ENCODE measurements at places on chromosomes 12 and 14.

DNA sequence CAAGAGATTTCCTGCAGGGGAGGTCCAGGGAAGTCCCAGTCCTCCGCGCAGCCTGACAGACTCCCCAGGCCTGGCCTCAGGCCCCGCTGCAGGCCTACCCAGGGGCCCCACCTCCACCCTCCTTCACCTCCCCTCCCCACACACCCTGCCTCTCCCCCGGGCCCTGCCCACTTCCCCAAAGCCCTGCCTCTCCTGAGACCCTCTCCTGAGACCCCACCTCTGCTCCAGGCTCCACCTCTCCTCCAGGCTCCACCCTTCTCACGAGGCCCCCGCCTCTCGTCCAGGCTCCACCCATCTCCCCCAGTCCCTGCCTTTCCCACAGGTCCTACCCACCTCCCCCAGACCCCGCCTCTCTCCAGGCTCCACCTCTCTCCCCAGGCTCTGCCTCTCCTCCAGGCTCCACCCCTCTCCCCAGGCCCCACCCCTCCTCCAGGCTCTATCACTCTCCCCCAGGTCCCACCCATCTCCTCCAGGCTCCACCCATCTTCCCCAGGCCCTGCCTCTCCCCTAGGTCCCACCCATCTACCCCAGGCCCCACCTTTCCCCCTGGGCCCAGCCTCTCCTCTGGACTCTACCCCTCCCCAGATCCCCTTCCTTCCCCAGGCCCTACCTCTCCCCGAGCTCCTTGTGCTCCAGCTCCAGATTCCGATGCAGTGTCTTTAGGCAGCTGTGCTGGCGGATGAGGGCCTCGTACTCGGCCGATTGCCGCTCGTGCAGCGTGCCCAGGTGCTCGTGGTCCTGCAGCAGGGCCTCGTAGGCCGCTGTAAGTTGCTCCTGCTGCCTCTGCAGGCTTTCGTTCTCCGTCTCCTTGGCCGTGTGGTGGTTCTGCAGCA is 58.8 kb upstream of the GPR68 start:
- DNase-seq = peak; percentile 80

GRCh38 chr14:76918782-76919394 is 92.7 kb downstream of the LRRC74A start:
- DNase-seq = no peak

DNA sequence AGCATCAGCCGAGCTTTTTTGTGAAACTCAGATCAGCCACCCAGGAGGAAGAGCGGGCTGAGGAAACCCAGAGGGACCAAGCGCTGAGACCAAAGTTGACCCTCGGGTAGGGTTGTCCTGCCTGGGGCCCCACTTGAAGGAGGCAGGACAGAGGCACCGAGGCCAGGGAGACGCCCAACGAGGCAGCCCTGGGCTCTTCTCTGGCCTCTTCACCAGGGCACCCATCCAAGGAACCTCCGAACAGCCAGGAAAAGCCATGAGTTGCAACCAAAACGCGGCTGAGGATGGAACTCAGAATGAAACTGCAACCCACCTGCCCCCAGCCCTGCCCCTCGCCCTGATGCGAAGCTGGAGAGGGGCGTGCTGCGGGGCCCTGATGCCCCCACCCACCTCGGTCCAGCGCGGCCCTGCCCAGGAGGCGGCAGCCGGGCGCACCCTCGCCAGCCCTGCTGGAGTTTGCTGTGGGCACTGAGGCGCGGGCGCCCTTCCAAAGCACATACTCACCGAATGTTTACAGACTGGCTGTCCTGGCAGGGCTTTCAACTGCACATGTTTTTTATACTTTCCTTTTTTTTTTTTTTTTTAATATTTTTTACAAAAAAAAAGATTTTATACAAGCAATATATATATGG is 41.9 kb downstream of the JDP2 start:
- DNase-seq = no peak

DNA sequence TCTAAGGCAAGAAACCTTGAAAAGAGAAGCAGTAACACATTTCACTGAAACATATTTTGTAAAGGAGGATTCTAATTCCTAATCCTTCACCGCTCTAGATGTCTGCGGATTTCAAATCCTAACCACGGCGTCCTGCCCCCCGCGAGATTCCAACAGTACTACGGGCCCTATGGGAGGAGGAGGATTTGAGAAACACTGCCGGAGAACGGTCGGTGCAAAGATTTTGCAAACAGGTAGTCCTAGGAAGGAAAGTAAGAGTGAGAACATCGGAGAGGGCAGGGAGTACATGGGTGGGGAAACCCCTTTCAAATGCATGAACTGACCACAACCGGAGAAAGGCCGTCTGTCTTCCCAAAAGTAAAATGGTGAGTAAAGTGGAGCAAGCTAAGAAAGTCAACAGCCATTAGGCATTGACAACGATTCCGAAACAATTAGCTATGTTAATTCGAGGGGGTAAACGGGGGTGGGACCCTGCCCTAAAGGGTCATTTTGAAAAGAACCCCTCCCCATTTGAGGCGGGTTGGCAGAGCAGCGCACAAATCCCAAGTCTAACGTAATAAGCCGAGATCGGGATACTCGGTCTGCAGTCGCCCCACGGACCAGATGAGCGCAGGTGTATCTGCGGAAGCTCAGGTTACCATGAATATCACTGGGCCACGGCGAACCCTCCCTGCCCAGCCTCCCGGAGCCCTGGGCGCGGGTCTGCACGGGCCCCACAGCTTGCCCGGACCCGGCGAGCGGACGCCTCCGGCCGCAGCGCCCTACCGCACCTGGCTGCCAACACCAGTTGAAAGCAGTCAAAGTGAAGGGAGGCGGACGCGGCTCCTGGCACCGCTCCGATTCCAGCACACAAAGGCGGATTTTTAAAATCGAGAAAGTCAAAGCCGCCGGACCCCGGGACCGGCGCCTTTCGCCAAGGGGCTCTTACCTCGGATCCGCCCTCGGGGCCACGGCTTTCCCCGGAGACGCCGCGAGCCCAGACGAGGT is 662 bp downstream of the EPS8 start:
- peak; percentile 13 for DNase-seq

DNA sequence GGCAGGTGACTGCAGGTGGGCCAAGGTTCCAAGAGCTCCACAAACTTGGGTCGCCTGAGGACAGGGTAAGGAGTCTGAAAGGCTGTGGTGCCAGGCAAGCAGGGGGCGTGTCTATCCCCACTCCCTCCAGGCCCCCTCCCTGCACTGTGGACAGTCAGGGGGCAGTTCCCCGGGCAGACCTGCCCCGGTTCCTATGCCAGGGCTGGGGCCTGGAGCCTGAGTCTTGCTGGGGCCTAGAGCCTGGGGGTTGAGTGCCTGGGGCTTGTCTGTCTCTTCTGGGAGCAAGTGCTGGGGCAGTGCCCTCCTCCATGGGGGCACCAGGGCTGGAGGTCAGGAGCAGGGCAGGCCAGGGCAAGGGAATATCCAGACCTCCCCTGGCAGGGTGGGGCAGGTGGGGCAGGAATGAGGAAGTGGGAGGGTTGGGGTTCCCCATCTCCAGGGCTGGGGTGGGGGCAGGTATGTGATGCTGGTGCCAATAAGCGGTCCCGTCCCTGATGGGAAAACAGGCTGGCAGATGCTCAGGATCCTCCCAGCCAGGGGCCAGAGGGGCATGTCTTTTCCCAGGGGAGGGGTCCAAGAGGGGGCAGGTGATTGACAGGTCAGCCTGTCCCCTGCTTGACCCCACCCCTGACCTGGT is 11.9 kb upstream of the TNFAIP2 start:
- DNase-seq = no peak

GRCh38 chr12:65168681-65169319 is 583 bp upstream of the LEMD3 start:
- DNase-seq = no peak

DNA sequence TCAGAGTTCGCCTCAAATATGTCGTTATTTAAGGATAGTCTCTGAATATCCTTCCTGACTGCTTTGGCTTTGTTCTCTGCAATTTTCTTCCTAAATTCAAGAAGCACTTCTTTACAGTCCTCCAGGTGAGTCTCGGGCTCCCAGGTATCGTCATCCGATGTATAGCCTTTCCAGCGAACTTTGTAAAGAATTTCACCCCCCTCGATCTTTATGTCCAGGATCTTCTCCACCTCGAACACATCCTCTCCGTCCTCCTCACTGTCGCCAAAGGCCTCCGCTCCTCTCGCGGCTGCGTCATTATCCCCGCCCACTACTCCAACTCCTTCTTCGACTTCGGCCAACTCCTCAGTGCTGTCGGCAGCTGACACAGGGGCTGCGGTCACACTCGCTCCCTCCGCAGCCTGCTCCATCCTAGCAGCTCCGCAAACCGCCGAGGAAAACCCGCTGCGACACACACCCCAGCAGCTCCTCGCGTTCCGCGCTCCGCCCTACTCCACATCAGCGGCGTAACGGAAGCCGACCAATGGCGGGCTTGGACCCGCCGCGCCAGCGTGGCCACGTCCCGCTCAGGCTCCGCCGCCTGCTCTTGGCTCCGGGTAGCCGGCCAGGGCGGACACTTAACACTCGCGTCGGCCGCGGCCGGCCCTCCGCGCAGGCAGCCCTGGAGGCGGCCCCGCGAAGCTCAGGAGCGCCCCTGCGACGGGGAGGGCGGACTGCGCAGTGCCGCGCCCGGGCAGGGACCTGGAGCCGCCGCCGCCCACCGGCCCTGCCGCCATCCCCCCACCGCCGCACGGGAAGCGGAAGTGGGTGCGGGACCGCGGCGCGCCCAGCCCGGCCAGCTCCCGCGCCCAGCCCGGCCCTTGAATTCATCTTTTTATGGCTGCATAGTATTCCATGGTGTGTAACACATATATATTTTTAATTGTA is 4.1 kb downstream of the CD163L1 start:
- DNase-seq = no peak

- DNase-seq = no peak
Measured at GRCh38 chr12:78952552-78952929, 88.0 kb downstream of the SYT1 start.

- no peak for DNase-seq
Measured at GRCh38 chr14:23696701-23697239, 60.6 kb downstream of the DHRS2 start.

DNA sequence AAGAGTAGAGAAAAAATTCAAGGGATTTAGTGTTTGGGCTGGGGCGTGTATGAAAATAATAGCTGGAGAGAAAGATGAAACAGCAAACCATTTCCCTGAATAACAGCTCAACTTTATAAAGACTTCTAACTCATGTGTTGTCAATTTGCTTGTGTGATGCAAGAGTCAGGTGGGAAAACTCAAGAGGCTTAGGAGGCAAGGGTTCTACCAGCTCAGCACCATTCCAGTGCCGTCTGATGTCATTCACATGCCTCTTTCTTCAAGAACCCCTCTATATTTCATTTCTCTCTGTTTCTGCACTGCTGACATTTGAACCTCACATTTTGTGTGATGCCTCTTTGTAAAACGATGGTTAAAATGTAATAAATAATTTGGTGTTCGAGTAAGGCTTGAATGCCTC is 192.2 kb downstream of the PRKD1 start:
- DNase-seq = no peak

- DNase-seq = no peak
Measured at GRCh38 chr14:48963231-48963790, 622.9 kb downstream of the RPS29 start.

All from GM19239 (cell line).